Skeletal muscle tissue (tissue), 5 donors: ENCODE measurements at places on chromosomes 5 and 9. TPM values are rescaled to one million over a fixed set of nuclear protein-coding genes. Genes with fewer than 3 reads are reported as not detected.

Gene DROSHA
- 67.3 TPM for total RNA-seq

Gene MYORG
- 4.2 TPM for total RNA-seq

Gene ZMAT2
- total RNA-seq: 33.4 TPM

Gene GFI1B
- total RNA-seq: 1.0 TPM

Gene NUTM2F
- total RNA-seq: not detected

Gene NMUR2
- total RNA-seq: not detected

Gene GRXCR2
- total RNA-seq: not detected

Gene FABP6
- not detected for total RNA-seq

Gene GPR21
- total RNA-seq: 3.1 TPM

Gene MYOZ3
- total RNA-seq: 4.7 TPM
